Amygdala (tissue), 56 donors: ENCODE measurements at places on chromosomes 4 and X.

DNA sequence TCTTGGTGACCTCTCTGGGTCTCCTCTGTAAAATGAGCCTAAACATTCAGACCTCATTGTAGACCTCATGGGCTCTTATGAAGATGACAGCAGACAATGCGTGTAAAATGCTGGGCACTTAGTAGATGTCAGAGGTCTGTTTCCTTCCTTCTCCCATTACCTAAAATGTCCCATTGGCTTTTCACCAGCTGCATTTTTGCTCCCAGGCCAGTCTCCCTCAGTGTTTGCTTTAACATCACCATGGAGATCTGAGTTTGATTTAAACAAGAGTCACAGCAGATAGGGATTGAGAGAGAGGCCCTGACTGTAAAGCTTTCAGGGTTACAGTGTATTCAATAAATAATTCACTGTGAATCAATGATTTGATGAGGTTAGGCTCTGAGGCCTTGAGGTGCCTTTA, 24.3 kb downstream of the PSAPL1 start:
- DNase-seq: no peak

DNA sequence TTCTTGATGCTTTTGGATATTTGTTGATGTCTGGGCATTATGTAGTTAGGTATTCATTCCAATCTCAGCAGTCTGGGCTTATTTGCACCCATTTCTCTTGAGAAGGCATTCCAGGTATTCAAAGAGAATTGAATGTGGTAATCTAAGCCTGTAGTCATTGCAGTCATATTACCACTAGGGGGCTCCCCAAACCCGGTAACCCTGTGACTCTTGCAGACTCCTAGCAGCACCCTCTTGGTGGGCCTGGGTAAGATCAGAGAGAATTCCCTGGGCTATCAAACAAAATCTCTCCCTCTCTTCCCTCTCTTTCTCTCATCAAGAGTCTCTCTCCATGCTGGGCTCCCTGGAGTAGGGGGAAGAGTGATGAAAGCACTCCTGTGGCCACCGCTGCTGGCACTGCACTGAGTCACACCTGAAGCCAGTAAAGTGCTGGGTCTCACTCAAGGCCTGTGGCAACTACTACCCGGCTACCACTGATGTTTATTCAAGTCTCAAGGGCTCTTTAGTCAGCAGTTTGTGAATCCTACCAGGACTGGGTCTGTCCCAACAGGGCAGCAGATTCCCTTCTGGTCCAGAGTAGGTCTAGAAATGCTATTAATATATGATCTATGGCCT, 187.7 kb upstream of the NUDT10 start:
- no peak for DNase-seq

- no peak for DNase-seq
These were observed 490.7 kb upstream of the PITX2 start for GRCh38 chr4:111113591-111113990.

DNA sequence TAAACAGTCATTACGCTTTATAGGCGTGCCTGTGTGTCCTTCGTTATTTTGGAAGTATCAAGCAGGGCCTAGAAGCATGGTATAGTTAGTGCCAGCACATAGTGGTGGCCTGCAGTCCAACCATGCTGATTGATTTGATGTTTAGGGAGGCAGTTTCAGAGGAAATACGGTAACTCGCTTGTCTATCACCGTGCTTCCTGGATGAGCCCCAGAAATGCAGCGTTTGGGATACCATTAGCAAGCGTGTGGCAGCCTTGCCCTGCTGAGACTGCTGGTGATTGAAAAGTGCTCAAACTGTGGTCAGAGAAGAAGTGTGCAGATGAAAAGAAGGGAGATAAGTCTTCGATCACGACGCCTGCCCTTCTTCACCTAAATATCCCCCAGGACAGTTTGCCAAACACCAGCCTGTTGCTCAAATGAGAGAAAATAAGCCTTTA, 158.4 kb downstream of the CHIC2 start:
- peak; percentile 65 for DNase-seq

- DNase-seq: no peak
These were observed 26.5 kb downstream of the CD40LG start for GRCh38 chrX:136674270-136674985.

GRCh38 chrX:81957318-81957717, 755.4 kb downstream of the SH3BGRL start:
- DNase-seq: no peak

- no peak for DNase-seq
These were observed 2.3 kb upstream of the SASH3 start for GRCh38 chrX:129777218-129778030.
